ENCODE measurements at places on chromosomes 7 and 10.

DNA sequence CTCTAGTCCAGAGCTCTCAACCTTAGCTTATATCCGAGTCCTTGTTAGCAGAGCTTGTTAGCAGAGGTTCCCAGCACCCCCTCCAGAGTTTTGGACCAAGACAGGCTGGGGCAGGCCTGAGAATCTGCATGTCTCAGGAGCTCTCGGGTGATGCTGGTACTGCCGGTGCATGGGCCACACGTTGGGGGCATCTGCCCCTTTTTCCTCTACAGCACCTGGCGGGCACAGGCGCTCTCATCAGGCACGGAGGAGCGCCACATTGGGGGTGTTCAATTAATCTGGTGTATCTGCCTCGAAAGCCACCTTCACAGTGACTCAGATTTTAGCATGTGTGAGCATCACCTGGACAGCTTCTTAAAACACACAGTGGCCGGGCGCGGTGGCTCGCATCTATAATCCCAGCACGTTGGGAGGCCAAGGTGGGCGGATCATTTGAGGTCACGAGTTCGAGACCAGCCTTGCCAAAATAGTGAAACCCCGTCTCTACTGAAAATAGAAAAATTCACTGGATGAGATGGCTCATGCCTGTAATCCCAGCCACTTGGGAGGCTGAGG lies 117.7 kb downstream of the ELFN1 start:
- DNase-seq = no peak

DNA sequence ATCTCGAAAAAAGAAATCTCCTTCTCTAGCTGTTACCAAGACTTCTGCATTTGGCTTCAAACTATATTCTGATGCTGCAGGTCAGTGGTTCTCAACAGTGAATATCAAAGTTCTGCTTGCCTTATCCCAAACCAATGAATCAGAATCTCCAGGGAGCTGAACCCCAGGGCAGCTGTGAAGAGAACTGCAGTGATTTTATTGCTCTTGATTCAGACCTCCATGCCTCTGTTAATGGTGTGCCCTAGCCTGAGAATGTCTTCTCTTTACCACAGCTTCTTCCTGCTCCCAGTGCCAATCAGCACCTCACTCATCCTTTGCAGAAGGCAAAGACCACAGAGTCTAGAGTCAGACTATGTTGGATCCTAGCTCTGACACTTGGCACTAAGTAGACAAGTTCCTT lies 46.2 kb upstream of the MRLN start:
- no peak for DNase-seq

DNA sequence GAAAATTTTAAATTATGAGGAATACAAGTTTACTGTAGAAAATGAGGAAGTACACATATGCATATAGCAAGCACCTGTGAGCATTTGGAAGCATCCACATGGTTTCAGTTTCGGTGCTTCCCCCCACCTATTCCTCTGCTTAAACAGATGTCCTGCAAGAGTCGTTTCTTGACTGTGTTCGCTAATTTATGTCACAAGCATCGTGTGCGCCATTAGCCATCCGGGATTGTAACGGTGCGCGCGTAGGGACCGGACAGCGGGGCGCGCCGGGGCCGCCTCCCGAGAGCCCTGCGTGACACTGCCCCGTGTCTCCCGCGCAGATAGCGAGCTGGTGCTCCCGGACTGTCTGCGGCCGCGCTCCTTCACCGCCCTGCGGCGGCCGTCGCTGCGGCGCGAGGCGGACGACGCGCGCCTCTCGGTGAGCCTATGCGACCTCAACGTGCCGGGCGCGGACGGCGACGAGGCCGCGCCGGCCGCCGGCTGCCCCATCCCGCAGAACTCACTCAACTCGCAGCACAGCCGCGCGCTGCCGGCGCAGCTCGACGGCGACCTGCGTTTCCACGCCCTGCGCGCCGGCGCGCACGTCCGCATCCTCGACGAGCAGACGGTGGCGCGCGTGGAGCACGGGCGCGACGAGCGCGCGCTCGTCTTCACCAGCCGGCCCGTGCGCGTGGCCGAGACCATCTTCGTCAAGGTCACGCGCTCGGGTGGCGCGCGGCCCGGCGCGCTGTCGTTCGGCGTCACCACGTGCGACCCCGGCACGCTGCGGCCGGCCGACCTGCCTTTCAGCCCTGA lies 90.9 kb downstream of the NEURL1 start:
- peak; percentile 15 for DNase-seq

GRCh38 chr10:71126432-71126831 lies 85.9 kb upstream of the UNC5B start:
- DNase-seq = no peak

- peak; percentile 69 for DNase-seq
Measured at GRCh38 chr7:107563775-107564552, at the start of the genes COG5 and DUS4L. Gene COG5 (minus strand): TSS chr7:107563920. CDS start chr7:107563896, 24 bp downstream. Gene DUS4L (plus strand): TSS chr7:107563971. CDS start chr7:107567071, 3,100 bp downstream.

DNA sequence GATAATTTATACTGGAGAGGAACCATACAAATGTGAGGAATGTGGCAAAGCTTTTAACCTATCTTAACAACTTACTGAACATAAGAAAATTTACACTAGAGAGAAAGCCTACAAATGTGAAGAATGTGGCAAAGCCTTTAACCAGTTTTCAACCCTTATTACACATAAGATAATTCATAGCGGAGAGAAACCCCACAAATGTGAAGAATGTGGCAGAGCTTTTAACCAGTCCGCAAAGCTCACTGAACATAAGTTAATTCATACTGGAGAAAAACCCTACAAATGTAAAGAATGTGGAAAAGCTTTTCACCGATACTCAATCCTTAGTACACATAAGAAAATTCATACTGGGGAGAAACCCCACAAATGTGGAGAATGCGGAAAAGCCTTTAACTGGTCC lies 37.9 kb downstream of the ZNF138 start:
- DNase-seq = no peak
